SJSA1 (cell line): ENCODE measurements at places on chromosomes 4 and X. TPM values are rescaled to one million over a fixed set of nuclear protein-coding genes. Genes with fewer than 3 reads are reported as not detected.

CSN1S1 gene
- total RNA-seq: not detected in 2 replicates

PPP4R3C gene
- total RNA-seq: not detected in 2 replicates

SLC26A1 gene
- not detected in 2 replicates for total RNA-seq

SLBP gene
- total RNA-seq: 92.3 and 102 TPM in 2 replicates
